ENCODE measurements at places on chromosomes 7 and 10.

GRCh38 chr7:75856536-75856935 is 22.3 kb upstream of the RHBDD2 start:
- DNase-seq, result no peak

DNA sequence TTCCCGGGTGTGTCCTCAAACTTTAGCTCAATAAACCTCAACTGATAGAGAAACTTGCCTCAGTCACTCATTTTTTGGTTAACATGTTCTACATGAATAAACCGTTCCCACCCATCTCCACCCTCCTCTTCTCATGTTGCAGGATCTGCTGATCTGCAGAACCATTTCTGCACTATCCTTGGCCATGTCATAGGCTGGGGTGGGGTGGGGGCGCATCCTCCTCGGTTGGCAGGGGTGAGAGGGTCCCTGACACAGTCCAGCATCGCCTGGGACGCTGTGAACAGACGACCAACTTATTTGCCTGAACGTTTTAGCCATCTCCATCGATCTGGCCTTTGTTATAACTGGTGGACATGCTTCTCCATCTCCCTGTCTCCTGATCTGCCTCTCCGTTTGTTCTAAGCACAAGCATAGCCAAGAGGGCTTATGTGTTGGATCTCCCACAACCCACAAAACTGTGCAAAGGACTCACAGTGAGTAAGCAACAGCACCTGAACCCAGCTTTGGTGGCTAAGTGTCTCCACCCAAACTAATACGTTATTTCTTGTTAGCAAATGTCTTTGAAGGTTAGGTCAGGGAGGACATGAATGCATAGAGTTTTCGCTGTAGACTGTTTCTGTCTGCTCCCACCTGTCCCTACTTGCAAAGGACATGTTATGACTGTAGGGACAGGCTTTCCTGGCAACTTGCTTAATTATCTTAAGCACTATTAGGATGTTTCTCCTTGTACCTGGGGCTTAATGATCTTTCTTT is 51.7 kb downstream of the PRKCQ start:
- no peak for DNase-seq

DNA sequence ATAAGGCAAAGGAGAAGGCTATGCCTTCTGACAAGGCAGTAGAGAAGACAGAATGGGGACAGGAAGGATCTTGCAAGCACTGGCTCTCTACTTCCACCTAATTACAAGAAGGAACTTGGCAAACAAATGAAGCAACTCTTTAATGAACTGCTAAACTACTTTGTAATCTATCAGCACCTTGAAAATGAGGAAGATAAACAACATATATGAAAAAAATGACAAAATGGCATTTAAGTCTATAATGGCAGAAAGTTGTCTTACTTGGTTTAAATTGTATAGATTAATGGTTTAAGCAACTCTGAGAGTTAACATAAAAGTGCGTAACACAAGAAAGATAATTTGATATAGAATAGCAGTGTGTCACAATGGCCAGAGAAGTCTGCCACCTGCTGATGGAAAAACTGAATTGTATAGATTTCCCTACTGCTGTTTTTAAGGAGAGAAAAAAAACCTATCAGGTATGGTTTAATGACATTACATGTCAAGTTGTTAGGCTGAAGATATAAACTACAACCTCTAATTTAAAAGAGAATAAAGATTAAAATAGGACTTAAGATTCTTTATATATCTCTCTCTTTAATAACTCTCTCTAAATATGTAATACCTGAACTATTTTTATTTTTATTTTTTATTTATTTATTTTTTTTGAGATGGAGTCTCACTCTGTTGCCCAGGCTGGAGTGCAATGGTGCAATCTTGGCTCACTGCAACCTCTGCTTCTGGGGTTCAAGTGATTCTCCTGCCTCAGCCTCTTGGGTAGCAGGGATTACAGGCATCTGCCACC is 11.8 kb downstream of the NT5C3A start:
- no peak for DNase-seq

DNA sequence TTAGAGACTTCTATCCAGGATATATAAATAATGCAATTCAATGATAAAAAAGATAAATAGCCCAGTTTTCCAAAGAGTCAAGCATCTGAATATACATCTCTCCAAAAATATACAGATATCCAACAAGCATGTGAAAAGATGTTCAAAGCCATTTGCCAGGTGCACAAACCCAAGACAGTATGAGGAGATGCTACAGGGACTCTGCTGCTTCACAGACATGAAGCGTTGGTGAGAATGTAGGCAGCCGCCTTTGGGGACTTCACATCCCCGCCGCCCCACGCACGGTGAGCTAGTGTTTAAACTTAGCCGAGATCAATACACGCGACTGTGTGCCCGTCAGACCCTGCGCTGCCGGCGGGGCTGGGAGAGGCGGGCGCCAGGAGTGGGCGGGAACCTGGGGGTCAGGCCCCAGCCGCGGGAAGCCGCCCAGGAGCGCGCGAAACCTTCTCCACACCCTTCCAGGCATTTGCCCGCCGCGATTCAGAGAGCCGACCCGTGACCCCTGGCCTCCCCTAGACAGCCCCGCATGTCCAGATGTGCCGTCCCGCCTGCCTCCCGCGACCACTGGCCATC is 927 bp upstream of the ALOX5 start:
- no peak for DNase-seq

- DNase-seq, result no peak
Observed at GRCh38 chr7:29284696-29285443, 90.3 kb downstream of the CHN2 start.

GRCh38 chr10:62514079-62514693 is 140.0 kb downstream of the ZNF365 start:
- DNase-seq, result no peak

DNA sequence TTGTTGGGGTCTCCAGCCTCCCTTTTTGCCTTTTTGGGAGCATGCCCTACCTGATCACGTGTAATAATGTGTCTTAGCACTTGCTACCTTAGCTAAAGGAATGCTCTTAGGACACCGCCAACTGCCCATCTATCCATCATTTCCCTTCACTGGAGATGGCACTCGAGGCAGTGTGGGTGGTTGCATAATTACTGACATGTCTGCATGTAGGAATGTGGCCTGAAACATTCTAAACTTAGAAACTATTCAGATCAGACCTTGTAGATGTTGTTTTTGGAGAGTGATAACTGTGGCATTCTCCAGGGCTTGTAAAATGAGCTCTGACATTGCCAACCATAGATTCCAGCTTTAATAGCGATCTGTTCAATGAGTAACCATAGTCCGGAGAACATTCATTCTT is 365.8 kb downstream of the BBS9 start:
- no peak for DNase-seq

GRCh38 chr7:50312250-50313162 is 8.0 kb downstream of the IKZF1 start:
- DNase-seq, result no peak

- no peak for DNase-seq
Observed at GRCh38 chr7:3289996-3290395, 11.1 kb upstream of the SDK1 start.

DNA sequence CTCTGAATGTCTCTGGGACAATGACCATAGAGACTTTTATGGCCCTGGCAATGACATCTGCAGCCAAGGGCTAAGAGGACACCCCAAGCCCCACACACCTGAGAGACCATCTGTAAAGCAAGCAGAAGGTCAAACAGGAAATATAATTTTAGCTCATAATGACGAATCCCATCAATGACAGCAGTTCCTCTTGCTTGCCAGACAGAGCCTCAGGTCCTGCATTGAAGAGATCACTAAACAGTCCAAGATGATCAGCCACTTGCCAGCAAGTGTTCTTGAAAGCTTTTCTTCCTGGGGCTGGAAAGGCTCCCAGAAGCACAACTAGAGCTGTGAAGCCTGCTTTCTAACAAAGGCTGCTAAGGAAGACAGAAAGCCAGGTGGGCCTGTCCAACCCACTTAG is 993.7 kb upstream of the AUTS2 start:
- no peak for DNase-seq

- no peak for DNase-seq
Observed at GRCh38 chr10:125711110-125711750, 8.3 kb upstream of the EDRF1 start.

Data from 8988T (cell line).